ENCODE measurements at places on chromosomes 4 and X.

DNA sequence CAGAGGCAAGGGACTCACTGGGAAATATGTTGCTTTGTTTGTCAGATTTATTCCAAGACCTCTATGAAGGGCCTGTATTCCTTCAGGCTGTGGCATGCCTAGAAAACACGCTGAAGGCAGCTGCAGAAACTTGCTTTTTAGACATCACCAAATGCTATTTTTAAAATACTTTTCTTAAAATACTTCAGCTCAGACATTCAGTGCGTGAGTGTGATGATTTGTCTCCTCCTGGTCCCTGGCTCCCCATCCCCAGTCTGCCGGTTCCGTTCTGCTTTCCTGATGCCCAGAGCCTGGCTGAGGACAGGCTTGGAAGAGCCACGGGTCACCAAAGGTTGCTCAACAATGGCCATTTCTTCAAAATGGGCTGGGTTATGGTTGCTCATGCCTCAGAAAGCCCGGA lies 55.0 kb downstream of the PSAPL1 start:
- no peak for DNase-seq

- DNase-seq, result no peak
These were observed 2.7 kb upstream of the UGT2B15 start for GRCh38 chr4:68673143-68673542.

- DNase-seq, result peak; percentile 9
These were observed 8.7 kb upstream of the TIMM8A start for GRCh38 chrX:101357166-101357795.

GRCh38 chr4:188778905-188779304 lies 639.7 kb downstream of the TRIML1 start:
- DNase-seq, result no peak

DNA sequence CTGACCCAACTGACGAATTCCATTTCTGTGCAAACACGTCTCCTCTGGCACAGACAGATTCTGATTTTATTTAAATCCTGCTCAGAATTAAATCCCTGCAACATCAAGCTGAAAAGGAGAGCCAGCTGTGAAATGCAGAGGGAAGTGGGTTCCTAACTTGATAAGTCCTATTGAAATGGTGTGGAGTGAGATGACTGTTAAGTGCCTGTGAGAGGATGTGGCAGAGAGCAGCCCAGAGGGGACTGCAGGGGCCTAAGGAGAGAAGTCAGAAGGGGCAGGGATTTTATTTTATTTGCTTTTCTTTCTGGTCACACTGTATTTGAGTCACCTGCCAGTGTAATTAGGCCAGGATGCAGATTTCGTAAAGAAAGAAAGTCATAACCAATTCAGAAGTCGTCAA lies 277.4 kb downstream of the NKX6-1 start:
- no peak for DNase-seq

GRCh38 chrX:153804100-153804595 lies 9.7 kb downstream of the SSR4 start:
- DNase-seq, result no peak

DNA sequence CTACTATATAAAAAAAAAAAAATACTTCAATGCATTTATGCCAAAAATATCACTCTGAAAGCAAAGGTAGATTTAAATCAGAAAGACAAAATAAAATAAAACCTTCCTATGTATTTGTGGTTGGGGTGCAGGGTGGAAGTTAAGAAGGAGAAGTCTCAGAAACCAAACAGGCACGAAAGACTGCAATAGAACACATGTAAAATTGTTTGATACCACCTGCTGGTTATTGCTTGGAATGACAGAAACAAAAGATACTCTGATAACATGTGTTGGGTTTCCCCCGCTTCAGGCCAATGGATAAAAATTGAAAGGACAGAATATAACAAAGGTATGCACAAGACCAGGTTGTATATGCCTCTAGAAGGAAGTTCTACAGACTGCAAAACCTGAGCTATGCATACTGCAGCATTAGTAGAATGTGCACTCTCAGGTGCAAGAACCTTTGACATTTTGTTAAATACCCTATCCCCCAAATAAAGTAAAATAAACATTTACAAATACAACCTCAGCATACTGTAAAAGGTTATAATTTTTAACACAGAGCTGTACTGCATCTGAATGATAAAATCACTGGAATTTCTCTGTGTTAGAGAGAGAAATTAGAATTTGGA lies 118.8 kb downstream of the GABRA2 start:
- no peak for DNase-seq

Measured in CD8-positive, alpha-beta T cell (primary cell).